ENCODE measurements at places on chromosomes 13 and 19.

DNA sequence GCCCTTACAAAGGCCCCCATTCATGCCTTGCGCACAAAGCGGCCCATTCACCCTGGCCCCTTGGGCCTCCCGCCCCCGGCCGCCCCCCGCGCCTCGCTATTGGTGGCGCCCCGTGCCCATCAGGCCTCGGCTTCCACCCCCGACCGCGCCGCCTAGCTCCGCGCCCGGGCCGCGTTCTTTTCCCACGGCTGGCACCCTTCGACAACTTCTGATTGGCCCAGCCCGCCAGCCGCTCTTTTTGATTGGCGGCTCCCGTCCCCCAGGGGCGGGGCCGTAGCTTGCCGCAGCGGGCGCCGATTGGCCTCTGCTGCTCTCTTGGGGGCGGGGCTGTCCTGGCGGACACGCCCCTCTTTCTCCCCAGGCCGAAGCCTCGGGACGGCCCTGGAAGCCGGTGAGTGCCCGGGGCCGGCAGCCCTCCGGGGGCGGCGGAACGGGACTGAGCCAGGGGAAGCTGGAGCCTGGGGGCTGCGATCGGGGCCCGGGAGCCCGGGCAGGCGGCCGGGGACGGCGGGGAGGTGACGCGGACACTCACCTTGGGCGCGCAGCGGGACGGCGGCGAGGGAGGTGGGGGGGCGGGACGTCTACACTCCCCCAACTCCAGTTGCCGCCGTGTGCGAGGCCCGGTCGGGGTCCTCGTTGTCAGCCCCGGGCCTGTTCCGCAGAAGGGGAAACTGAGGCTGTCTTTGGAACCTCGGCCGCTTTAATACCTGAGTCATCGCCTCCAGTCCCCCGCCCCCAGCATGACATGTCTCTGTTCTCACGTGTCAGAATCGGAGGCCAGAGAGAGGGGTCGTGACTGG, at the start of gene MYH14:
MYH14 (plus strand) TSS at position 342 of the 800 bp plus-strand sequence. CDS start 6,744 bp downstream, outside the sequence.
- peak; percentile 92 for DNase-seq

- DNase-seq, result no peak
Observed at GRCh38 chr13:112077729-112078128, 10.8 kb downstream of the SOX1 start.

DNA sequence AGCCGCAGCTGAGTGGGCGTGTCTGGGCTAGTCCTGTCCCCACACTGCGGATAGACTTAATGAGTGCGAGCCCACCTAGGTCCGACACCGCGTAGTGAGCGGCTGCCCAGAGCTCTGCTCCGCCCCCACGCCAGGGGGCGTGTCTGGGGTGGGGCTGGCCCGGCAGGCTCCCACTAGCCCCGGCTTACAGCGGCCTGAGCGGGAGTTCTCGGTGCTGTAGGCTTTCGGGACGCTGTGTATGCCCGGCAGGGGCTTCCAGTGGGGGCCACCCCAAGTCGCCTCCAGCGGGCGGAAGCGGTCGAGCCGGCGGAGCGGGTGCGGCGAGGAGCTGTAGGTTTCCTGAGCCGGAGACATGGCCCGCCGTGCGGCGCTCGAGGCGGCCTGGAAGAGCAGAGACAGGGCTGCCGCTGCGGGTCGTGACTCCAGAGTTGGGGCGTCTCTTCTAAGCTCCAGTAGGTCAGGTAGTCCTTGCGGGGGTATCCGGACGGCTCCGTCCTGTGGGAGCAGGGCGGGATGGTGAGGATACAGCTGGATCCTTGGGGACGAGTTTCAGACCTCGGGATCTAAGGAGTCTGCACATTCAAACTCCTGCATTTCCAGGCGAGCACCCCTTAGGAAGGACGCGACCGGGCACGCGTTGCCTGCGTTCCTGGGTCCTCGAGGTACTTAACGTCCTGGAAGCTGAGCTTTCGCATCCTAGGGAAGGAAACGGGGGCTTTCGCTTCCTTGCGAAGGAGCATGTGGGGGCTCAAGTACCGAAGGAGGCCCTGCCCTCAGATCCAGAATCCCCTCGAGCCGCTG, 1.2 kb downstream of the CGB7 start:
- DNase-seq, result peak; percentile 82

DNA sequence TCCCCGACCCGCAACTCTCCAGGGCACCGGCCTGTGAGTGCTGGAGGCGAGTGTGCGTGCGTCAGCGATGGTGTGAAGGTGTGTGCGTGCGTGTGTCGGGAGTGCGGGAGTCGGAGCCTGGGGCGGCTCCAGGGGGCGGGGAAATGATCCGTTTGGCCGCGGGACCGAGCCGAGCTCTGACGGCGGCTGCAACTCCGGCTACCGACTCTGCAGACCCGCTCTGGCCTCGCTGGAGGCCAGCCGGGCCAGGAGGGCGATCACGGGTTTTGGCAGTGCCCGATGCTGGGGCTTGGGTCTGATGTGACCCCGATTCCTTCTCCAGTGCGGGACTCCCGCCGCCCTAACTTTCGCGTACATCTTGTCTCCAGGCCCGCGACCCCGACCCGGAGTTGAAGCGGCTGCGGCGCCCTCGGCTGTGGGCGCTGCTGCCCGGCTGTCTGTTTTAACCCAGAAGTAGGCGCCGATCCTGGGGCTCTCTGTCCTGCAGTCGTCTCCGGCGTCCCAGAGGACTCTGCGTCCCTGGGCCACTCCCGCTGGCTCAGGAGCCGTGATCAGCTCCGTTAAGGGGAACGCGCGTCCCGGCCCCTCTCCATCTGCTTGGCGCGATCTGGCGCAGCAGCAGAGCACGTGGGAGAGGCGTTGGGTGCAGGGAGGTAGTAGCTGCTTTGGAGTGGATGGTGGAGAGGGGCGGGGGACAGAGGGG, 1.2 kb downstream of the CHST8 start:
- DNase-seq, result no peak

DNA sequence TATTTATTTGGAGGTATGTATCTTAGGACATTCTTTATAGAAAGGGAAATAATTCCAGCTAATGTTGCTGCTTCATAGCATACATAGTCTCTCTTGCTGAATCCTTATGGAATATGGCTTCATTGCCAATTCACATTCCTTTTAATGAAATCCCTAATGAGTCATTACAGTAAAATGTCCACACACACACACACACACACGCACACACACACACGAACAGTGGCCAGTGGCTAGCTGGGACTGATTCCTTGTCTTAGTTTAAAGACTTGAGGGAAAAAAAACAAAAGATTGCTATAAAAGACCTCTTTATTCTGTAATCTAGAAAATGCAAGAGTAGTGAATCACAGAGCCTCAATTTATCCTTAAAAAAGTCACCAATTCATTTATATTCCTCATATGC, 301.6 kb downstream of the SLITRK6 start:
- DNase-seq, result peak; percentile 74

GRCh38 chr13:31922724-31923123, 108.8 kb upstream of the FRY start:
- no peak for DNase-seq

- DNase-seq, result no peak
Observed at GRCh38 chr19:56905631-56906150, 65.2 kb upstream of the PEG3 start.

DNA sequence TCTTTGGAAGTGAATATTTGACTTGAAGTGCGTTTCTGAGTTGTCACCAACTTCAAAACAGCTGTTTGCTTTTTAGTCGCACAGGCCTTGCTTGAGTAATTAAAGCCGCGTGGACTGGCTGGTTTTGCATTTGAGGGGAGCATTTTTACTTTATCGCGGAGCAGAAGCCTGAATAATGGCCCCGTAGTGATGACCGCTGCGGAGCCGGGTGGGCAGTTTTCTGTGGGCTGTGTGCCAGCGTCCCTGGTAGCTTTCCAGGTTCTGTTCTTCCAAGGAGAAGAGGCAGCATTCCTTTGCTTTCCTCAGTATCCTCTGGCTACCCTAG, 1.1 kb downstream of the NAA16 start:
- DNase-seq, result peak; percentile 33

DNA sequence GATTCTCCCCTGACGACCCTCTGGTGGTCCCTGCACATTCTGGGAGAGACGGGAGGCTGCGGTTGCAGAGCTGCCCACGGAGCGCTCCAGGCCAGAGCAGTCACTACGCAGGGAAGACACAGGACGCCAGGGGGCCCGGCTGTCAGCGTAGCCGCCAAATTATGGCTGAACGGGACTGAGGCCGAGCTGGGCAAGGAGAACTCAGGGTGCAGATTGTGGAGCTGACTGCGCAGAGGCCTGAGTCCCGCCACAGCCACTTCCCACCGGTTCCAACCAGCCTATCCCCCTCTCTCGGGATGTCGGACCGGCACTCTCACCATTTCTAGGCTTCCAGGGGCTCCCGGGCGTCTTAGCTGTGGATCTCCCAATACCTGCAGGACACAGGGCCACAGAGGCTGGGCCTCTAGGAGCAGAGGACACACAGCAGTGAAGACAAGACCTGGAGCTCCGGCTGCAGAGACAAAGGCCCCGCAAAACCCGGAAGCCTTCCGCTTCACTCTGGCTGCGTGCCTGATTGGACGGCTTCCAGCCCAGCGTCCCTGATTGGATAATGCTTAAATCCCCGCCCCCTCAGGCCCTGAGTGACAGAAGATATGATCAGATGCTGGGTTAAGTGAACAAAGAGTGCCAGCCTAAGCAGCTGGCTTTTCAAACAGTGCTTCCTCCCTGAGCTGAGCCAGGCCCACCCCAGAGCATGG, at the start of gene ZNF737:
ZNF737 (minus strand) TSS at position 461 of the 698 bp plus-strand sequence; CDS start at position 320, 141 bp downstream.
- DNase-seq, result peak; percentile 73

GRCh38 chr19:18644196-18645034, 7.6 kb downstream of the KLHL26 start:
- no peak for DNase-seq

GRCh38 chr13:97478247-97478646, 44.3 kb downstream of the RAP2A start:
- DNase-seq, result no peak

- no peak for DNase-seq
Observed at GRCh38 chr13:30664689-30665275, 47.1 kb downstream of the USPL1 start.

DNA sequence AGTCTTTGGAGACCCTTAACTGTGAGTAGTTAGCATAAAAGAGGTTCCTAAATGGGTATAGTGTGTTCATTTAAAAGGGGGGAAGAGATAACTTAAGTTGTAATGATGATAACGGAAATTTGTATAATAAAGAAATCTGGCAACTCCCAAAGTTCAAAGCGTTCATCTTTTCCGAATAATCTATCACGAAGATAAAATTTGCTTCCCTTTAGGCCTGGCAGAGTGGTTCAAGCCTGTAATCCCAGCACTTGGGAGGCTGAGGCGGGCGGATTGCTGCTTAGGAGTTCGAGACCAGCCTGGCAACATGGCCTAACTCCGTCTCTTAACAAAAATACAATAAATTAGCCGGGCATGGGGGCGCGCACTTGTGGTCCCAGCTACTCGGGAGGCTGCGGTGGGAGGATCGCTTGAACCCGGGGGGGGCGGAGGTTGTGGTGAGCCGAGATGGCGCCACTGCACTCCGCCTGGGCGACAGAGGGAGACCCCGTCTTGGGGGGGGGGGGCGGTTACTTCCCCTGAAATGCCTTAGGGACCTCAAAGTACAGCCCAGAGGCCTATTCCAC, 934 bp downstream of the N4BP2L2 start:
- no peak for DNase-seq

DNA sequence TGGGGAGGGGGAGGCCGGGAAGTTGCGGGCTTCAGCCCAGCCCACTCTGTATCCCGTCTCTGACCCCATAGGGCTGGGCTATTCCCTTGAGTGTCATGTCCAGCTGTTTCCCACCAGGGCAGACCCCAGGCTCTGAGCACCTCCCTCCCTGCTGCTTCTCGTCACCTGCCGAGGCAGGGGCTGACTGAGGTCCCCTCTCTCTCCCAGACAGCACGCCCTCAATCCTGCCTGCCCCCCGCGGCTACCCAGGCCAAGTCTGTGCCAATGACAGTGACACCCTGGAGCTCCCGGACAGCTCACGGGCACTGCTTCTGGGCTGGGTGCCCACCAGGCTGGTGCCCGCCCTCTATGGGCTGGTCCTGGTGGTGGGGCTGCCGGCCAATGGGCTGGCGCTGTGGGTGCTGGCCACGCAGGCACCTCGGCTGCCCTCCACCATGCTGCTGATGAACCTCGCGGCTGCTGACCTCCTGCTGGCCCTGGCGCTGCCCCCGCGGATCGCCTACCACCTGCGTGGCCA, 625 bp downstream of the F2RL3 start:
- DNase-seq, result no peak

GRCh38 chr13:27533155-27533643, 82.8 kb upstream of the MTIF3 start:
- peak; percentile 60 for DNase-seq

- no peak for DNase-seq
Observed at GRCh38 chr19:30577551-30578105, 205.4 kb downstream of the ZNF536 start.

- no peak for DNase-seq
Observed at GRCh38 chr13:96299235-96299634, 209.3 kb downstream of the HS6ST3 start.

GRCh38 chr13:113050734-113051431, 54.7 kb upstream of the F7 start:
- DNase-seq, result no peak

- DNase-seq, result no peak
Observed at GRCh38 chr13:113886561-113887112, 22.8 kb upstream of the GAS6 start.

DNA sequence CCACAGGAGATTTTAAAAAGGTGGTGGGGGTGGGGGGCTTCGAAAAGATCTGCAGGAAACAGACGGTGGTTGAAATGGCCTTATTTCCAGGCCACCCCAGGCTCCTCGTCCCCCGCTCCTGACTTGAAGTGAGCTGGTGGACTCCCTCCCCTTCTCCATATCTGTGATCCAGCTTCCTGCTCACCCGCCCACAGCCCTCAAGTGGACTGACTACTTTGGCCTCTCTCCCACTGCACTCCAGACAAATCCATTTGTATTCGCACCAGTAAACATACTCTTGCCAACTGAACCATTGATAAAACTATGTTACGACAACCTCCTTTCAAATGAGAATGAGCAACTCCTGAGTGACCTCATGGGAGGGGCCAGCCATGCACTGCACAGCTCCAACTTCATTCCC, 259.5 kb downstream of the COL4A1 start:
- DNase-seq, result no peak

DNA sequence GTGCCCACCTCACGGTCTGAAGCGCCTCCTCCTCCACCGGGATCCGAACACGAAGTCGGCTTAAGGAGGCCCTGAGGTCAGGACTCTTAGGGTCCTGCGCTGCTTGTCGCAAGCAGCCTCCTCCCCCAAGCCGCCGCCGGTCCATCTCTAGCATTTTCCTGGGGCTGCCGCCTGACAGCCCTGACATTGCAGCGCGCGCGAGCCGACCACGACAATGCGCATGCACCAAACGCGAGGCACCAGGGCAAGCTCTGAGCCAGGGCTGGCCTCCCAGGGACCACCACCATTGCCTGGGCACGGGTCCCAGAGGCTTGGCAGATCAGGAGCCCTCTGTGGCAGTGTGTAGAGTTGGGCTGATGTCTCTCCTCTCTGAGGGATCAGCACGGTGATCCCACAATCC, 63.8 kb upstream of the ZNF420 start:
- DNase-seq, result no peak

Measured in RWPE1 (cell line).